ENCODE measurements at places on chromosomes 6 and 20.

GRCh38 chr6:127439718-127440117 lies 19.5 kb downstream of the KIAA0408 start:
- DNase-seq = no peak

GRCh38 chr20:58630063-58630462 lies 21.0 kb upstream of the STX16 start:
- peak; percentile 16 for DNase-seq

GRCh38 chr6:170037541-170038250 lies 253.2 kb downstream of the DLL1 start:
- DNase-seq = no peak

- DNase-seq = peak; percentile 15
Observed at GRCh38 chr6:87705070-87705691, 3.1 kb upstream of the AKIRIN2 start.

- peak; percentile 24 for DNase-seq
Observed at GRCh38 chr20:59765599-59766177, 161.3 kb downstream of the PHACTR3 start.

GRCh38 chr6:139595183-139595582 lies 220.7 kb upstream of the CITED2 start:
- DNase-seq = no peak

- DNase-seq = no peak
Observed at GRCh38 chr6:29035951-29036350, 9.0 kb downstream of the OR2W1 start.

DNA sequence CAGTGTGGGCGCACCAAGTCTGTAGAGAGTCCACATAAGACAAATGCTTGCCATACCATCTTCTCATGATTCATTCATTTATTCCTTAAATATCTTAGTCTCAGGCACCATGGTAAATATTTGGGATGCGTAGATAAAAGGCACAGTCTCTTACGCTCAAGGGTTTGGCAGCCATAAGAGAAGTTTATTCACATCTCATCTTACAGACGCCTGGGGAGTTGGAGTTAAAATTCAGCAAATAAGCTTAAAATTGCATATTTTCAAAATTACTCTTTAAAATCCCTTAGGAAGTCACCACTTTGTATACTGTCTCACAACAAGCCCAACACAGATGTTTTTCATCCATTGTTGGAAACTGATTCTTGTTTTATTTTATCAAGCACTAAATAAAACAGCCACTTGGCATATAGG lies 363.3 kb downstream of the KIF16B start:
- DNase-seq = no peak

GRCh38 chr20:41553142-41553879 lies 64.9 kb downstream of the CHD6 start:
- DNase-seq = no peak

- no peak for DNase-seq
Observed at GRCh38 chr20:2217857-2218539, 77.8 kb upstream of the TGM3 start.

DNA sequence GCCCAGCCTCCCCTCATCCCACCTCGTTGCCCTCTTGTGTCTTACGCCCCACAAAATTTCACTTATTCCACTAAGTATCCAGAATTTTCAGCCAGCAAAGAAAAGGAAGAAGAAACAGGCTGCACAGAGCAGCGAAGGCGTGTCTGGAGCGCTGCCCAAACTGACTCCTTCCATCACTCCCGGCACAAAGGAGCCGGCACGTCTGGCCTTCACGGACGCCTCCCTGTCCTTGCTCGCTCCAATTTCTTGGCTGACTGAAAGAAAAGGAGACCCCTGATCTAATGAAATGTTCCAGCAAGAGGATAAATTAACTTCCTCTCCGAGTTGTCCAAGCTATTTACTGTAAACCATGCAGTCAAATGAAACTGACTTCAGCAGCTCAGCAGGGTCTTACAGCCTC lies 152.3 kb upstream of the CDH4 start:
- DNase-seq = no peak

DNA sequence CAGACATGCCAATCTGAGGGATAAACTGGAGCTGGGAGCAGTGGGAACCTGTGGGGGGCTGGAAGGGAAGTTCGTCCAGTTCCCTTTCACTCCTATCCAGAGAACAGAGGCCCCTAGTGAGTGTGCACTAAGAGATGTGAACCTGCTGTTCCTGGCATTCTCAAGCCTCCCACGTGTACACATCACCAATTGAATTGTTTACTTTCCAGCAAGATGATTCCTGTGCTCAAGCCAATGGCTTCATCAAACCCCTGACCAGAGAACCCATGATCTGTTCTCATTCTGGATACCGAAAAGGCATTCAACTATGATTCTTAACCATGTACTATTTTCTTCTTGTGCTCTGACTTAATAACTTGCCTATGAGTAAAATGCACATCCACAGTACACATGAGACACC lies 10.2 kb upstream of the SLC22A3 start:
- DNase-seq = no peak

- no peak for DNase-seq
Observed at GRCh38 chr6:88246654-88247053, 80.5 kb upstream of the CNR1 start.

GRCh38 chr20:19081937-19082336 lies 130.5 kb upstream of the SLC24A3 start:
- no peak for DNase-seq

- no peak for DNase-seq
Observed at GRCh38 chr6:136618086-136618485, 67.9 kb upstream of the MAP7 start.

DNA sequence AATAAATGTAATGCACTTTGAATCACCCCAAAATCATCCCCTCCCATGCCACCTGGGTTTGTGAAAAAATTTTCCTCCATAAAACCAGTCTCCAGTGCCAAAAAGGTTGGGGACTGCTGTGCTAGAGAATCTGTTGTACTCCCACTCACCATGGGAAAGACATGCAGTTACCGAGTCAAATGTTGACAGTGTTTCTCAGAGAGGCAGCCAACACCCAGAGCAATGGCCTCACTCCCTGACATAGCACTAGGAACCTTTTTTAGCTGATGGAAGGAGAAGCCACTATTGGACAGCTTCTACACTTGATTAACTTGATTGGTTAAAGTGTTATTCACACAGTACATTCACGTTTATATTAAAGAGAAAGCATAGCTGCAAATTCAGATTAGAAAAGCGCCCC lies 59.8 kb upstream of the MANEA start:
- DNase-seq = no peak

DNA sequence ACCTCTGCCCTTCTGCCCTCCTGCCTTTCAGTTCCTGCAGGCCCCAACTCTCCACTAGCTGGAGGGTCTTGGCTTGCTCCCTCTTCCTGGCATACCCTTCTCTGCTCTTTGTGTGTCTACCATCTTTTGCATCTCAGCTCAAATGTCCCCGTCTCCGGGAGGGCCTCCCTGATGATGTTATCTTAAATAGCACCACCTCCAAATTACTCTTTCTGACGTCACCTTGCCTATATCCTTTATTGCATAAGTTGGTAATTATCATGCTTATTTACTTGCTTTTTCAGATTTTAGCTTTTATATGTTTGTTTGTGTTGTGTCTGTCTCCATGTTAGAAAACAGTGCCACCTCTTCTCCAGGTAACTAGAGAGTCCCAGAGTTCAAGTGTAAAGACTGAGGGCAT lies 36.0 kb upstream of the FYN start:
- no peak for DNase-seq

DNA sequence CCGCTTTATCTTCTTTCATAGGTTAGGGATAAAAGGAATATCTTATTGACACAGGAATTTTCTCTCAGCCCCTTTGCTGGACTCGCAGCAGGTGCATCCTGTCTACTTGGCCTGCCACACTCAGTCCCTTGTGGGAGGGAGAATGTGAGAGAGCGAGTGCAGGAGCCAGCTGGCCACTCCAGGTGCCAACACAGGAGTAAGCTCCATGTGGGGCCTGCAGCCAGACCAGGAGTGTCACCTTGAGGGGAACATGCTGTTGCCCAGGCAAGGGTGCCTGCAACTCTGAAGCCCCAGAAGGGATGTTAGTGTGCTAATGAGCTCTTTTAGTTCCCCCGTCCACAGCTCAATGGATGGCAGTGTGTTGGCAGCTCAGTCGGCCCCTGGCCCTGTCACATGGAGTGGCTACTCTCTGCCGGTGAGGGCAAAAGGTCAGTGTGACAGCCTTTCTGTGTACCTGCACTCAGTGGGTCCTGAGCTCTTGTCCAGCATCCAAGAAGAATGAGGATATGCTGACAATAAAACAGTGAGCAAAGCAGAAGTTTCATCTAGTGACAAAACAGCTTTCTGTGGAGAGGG lies 57.1 kb downstream of the CRYBG1 start:
- no peak for DNase-seq

GRCh38 chr6:112205427-112206109 lies 48.8 kb downstream of the LAMA4 start:
- DNase-seq = no peak

- DNase-seq = no peak
Observed at GRCh38 chr20:50520222-50520880, 10.2 kb downstream of the PTPN1 start.

DNA sequence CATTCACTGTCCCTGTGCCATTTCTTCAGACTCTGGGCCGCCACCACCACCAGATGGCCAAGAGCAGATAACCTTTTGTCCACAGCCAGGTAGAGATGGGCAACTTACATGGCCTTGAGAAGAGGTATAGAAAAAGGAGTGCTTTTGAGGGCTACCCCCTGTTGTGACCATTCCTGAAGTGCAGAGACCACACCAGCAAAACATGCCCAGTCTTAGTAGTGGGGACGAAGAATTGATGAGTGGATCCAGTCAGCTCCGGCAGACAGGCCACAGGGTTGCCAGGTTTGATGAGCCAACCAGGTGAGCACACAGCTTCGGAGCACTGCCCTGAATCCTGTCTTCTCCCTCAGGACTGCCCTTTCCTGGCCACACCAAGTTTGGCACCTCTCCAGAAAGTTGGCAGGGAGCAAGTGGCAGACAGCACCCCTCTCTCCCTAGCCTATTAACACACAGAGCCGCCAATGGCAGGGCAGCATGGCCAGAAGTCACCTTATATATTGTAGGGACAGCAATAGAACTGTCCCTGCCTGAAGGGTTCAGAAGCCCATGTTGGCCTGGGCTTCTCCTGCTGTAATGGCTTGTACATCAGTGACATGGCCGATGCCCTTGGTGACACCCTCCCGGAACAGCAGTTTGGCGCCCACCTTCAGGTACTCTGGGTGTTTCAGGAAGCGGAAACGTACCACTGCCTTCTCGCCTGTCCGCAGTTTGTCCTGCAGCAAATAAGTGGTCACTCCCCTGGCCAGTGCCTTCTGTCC lies 7.8 kb downstream of the GTPBP2 start:
- DNase-seq = no peak
